ENCODE measurements at places on chromosomes 1 and 21.

- DNase-seq: no peak
Observed at GRCh38 chr1:152343006-152343405, 16.8 kb downstream of the FLG2 start.

GRCh38 chr1:55584526-55585401, 369.6 kb upstream of the USP24 start:
- no peak for DNase-seq

DNA sequence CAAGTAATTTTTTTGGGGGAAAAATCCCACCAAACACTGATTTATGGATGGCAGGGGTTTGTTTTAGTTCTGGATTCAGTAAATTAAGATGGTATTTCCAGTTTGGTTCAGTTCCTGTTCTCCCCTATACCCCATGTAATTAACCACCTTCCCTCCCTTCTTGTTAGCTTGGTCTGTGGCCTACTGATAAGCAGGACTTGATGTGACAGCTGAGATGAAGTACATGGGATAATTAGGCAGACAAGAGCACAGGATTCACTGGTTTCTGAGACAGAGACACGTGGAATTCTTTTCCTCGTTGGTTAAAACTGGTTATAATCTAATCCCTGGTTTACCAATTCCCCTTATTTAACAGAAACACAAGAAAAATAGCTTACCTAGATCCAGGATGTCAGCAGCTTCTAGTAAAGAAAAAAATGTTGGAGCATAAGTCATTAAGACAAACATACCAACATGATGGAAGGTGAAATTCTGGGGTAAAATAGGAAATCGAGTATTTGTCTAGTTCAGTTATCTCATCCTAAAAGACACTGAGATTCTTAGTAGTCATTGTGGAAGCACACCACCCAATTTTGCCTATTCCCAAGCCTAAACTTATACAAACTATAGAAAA, 81.5 kb downstream of the SCMH1 start:
- DNase-seq: no peak

DNA sequence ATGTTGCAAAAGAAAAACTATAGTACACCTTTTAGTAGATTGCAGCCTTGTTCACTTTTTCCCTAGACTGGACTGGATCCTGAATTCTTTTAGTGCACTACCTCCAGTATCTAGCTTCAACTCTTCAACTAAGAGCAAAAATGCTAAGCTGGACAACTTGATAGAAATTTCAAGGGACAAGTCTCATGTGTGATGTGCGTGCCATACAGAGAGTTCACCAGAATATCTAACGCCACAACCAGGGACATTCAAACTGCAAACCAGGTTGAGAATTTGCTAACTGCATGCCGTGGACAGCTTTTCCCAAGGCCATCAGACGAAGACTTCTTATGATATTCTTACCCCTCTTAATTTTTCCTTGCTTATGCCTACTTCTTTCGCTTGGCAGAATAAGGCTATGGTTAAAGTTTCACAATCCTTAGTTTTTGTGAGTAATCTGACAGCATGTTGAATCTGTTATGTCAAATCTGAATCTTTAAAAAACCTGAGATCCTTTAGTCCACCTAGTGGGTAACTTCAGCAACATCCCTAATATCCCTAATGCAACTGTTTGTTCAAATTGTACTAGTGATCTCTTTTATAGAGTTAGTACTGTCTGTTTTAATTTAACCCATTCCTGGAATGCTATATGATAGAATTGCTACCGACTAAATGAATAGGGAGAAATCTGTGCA, 66.4 kb downstream of the DDAH1 start:
- no peak for DNase-seq

DNA sequence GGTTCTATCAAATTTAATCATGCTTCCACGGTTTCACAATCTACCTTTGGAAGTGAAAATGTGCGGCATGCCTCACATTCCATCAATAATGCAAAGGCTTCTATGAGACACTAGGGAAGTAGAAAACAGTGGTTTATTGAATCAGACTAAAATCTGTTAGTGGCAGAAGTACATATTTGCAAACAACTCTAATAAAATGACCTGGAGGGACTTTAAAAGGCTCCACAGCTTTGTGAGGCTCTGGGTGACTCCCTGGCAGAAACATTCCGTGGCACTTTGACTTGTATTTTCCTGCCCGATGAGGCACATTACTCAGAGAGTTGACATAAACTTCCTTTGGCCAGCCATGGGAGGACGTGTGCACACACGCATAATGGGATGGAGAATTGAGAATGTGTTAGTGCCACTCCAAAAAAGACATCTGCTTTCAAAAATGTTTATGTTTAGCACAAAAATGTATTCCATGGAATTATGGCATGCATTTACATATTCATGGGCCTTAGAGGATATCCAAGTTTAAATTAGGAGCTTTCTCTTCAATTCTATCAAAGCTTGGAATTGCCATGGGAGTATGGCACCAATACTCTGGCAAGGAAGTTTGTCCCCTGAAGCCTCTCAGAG, 60.0 kb upstream of the SSX2IP start:
- DNase-seq: no peak

DNA sequence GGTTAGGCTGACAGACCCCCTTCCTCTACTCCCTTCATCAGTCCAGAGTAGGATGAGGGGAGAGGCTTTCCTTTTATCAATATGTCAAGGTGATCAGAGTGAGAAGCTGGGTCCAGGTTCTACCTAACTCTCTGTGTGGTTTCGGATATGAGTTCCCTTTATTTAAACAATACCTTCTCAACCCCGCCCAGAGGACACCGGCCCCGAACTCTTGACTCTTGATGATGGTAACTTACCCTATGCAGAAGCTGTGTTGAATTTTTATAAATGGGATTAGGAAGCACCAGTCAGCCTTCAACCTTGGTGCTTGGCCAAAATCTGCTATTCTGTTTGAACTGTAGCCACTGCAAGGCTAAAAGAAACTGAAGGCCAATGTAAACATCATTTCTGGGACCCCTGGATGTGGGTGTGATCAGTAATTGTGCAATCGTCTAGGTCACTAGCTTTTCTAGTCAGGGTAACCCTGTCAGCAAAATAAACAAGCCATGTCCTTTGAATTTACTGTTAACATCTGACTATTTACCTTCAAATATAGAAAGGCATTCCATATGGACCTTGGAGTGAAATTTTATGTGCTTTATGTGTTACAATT, 398.3 kb downstream of the SEC16B start:
- peak; percentile 85 for DNase-seq

DNA sequence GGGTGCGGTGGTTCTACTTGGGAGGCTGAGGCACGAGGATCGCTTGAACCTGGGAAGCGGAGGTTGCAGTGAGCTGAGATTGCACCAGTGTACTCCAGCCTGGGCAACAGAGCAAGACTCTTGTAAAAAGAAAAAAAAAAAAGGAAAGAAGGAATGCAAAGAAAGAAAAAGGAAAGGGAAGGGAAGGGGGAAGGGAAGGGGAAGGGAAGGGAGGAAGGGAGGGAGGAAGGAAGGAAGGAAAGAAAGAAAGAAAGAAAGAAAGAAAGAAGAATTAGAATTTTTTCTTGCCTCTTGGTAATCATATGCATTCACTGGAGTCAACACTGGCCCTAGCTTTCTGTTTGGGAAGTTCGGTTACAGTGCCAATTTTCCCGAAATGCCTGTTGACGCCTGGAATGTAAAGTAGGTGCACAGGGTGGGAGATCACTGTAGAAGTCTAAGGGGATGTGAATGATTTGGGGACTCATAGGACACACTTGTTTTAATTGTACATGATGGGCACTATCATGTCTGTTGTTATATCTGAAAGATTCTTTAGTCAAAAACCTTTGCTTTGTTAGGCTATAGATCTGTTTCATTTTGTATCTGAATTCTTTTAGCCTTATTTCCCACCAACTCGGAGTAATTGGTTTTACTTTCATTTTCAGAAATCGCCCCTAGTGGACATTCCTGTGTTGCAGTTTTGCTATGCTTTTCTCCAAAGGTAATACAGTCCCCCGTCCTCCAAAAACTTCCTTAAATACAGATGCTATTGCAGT, 59.8 kb upstream of the MORC3 start:
- DNase-seq: peak; percentile 55

GRCh38 chr1:247453245-247453644, 4.7 kb downstream of the OR2B11 start:
- DNase-seq: no peak

- DNase-seq: no peak
Observed at GRCh38 chr1:230087717-230088105, 20.7 kb downstream of the GALNT2 start.

- no peak for DNase-seq
Observed at GRCh38 chr1:182719553-182719952, 35.2 kb upstream of the RGS8 start.

- no peak for DNase-seq
Observed at GRCh38 chr1:201565771-201566528, 27.0 kb downstream of the NAV1 start.

DNA sequence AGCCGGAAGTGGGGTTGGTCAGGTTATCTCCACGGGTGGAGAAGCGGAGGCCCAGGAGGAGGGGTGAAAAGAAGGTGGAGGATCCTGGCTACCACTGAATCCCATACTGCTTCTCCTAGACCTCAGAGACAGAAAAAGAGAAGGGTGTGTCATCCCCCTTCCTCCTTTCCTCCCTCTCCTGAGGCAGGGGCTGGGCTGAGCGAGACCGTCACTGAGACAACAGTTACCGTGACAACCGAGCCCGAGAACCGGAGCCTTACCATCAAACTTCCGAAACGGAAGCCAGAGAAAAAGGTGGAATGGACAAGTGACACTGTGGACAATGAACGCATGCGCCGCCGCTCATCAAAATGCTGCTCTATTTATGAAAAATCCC, 42.1 kb upstream of the NBPF3 start:
- DNase-seq: no peak

GRCh38 chr1:215002471-215002870, 80.1 kb upstream of the KCNK2 start:
- DNase-seq: no peak

DNA sequence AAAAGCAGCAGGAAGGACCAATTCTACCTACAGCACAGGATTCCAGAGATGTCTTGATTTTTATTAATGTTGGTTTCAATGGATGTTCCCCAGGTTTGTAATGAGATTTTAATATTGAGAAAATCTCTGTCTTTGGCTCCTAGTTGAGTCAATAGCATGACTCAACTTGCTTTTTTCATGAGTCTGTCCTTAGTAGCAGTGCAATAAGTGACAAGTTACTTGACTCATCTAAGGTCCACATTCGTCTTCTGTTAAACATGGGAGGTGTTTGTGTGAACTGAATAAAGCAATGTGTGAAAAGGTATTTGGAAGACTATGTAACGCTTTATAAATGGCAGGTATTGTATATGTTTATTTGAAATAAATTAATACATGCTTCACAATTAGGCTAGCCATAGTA, 645.0 kb upstream of the PTBP2 start:
- DNase-seq: no peak

DNA sequence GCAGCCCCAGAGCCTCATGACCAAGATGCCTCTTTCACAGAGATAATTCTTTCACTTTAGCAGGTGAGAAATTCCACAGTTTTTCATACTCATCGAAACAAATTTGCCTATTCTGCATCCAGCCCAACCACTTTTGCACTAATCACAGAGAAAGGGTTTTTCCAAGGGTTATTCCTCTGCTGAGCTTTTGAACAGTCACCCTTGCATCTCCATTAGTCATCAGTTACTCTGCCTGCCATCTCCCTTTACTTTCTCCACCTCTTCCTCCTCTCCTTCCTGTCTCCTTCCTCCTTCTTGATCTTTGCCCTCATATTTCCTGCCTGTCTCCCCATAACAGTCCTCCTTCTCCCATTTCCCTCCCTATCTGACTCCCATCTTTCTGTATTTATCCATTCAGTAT, 43.9 kb downstream of the FH start:
- no peak for DNase-seq

GRCh38 chr1:106747791-106748190, 308.7 kb upstream of the PRMT6 start:
- DNase-seq: no peak

DNA sequence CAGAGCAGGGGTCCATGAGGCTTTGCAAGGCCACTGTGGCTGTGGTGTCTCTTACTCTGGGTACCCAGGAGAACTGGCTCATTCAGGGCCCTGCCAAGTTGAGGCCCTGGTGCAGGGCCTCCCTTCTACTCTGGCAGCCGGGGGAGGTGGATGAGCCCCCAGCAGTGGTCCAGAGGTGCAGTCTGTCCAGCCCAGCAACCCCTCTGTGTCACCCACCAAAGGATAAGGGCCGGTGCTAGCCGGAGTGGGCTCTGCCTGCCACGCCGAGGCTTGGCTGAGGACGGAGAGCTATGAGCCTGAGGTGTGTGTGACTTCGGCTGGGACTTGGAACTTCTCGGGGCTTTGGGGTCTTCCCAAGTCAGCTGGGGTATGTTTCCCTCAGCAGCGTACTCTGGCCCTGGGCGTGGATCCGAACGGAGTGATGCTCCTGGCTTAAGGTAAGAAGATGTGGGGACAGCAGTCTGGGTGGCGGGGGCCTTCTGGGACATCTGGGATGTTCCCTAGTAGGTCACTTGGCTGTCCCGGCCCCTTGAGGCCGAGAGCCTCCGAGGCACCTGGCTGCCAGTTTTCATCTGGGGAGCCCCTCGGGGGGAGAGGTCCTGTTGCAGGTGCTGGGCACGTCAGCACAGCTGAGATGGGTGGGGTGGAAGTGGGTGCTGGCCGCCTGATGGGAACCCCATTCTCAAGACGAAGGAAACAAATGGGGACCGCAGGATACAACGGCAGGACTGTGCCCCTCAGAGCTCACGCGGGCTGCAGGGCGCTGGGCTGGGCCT, 25.9 kb downstream of the RUNX3 start:
- no peak for DNase-seq

DNA sequence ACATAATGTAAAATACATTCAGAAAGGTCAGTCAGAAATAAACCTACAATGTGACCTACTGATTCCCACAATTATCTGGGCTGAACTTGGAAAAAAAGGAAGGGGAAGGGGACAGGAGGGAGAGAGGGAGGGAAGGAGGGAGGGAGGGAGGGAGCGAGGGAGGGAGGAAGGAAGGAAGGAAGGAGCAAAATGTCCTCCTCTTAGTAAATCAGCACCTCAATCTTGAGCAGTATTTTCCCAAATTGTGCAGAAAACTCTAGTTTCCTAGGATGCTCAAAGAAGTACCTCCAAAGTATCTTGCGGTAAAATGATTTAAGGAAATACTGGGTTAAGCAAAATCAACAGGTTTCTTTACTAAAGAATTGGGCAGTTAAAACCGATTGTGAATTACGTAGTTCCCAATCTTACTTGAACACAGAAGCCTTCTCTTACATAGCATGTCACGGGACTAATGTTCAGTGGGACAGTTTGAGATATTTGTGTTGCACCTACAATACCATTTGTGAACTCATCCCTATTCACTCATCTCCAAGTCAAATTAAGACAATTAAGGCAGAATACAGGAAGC, 51.0 kb upstream of the ASPM start:
- DNase-seq: no peak

GRCh38 chr1:38152351-38153065, 105.9 kb upstream of the POU3F1 start:
- peak; percentile 27 for DNase-seq
